Fibroblast of skin of left biceps (primary cell): ENCODE measurements at places on chromosomes 4 and X.

DNA sequence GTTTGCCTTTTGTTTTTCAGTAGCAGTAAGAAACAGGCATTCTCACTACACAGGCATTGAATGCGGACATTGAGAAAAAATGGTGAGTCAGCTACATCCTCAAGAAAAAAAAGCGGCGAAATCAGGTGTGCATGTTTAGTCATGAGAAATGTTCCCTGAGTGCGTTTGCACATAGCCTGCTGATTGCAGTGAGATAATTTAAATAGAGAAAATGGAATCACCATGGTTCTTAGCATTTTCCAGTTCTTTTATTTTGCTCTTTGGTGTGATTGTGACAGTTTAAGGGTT, 54.1 kb upstream of the CLDN34 start:
- no peak for DNase-seq

DNA sequence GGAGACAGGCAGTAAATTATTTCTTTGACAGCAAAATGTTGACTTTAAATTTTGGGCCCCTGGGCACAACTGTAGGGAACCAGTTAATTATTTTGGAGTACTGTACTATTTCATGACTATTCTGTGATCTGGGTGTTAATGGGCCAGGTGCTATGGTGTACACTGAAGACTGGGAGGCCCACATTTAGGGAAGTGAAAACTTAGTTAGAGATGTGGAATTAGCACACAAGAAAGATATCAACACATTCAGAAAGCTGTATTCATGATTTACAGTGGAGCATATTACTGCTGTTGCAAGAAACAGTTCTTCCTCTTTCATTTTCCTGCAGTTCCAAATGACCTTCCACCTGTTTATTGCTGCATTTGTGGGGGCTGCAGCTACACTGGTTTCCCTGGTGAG, 12.4 kb downstream of the PLP1 start:
- no peak for DNase-seq

- DNase-seq, result no peak
Measured at GRCh38 chr4:102531462-102531861, 30.3 kb downstream of the NFKB1 start.

GRCh38 chrX:23662853-23663252, 4.4 kb upstream of the PRDX4 start:
- no peak for DNase-seq

GRCh38 chrX:119734897-119735339, 23.5 kb upstream of the SOWAHD start:
- DNase-seq, result no peak

- no peak for DNase-seq
Measured at GRCh38 chrX:132063862-132064261, 40.8 kb downstream of the STK26 start.

- no peak for DNase-seq
Measured at GRCh38 chr4:35649778-35650177, 594.5 kb downstream of the ARAP2 start.

GRCh38 chr4:139028191-139028661, 12.6 kb downstream of the NOCT start:
- DNase-seq, result no peak

DNA sequence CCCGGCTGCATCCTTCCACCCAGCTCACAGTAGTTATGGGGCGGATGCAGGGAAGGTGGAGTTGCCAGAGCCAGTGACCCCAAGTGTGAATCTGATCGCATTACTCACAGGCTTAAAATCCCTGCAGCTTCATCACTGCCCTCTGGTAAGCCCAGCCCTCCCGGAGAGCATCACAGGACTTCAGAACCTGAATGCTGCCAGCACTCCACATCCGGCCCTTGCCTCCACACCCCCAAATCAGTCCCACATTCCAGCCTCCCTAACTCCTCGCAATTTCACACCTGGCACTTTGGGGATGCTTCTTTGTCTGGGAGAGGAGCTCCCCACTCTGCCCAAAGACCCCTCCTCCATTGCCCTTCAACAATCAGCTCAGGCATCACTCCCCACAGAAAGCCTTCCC, 15.6 kb downstream of the RASL11B start:
- no peak for DNase-seq

DNA sequence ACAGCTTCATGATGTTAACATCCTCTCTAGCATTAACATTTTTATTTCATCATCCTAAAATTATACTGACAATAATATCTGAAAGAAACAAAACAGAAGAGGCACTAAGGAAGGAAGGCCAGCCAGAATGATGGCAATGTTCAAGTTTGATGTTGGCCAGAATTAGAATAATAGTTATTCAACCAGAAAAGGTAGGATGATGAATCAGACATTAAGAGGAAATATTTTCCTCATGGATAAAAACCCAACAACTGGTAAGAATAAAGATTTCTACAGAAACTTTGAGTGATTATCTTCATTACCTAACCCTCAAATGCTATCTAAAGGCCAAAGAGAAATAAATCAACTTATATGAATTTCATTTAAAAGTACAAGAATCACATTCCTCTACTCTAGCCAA, 105.2 kb downstream of the PDE5A start:
- DNase-seq, result no peak

DNA sequence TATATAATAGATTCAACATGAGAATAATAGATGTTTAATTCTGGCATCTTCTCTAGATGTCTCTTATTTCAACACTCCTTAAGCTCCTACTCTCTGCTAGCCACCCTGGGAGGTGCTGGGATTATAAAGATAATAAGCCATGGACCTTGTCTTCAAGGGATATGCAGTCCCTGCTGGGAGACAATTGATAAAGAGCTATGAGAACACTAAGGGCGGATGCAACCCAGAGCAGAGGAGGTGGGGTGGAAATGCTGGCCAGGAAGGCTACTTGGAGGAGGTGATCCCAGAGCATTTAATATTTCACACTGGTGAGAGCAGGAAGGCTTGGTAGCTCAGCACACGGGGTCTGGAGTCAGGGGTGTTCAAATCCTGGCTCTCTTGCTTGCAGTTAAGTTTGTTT, 18.3 kb upstream of the PGRMC2 start:
- no peak for DNase-seq

DNA sequence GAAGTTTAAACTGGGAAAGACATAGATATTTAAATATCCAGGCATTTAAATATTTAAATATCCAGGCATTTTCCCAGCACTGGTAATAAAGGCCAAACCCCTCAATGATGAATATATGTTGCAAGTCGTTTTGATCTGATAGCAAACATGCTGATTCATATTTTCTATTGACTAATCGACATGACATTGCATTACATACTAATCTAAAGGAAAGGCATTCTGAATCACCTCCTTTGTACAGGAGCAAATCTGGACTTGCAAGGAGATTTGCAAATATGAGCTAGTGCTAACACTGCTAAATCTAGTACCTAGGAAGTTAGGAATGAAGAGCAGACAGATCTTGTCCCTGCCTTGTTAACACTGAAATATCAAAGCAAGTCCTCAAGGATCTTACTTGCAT, 207.3 kb downstream of the SLC7A11 start:
- peak; percentile 53 for DNase-seq

DNA sequence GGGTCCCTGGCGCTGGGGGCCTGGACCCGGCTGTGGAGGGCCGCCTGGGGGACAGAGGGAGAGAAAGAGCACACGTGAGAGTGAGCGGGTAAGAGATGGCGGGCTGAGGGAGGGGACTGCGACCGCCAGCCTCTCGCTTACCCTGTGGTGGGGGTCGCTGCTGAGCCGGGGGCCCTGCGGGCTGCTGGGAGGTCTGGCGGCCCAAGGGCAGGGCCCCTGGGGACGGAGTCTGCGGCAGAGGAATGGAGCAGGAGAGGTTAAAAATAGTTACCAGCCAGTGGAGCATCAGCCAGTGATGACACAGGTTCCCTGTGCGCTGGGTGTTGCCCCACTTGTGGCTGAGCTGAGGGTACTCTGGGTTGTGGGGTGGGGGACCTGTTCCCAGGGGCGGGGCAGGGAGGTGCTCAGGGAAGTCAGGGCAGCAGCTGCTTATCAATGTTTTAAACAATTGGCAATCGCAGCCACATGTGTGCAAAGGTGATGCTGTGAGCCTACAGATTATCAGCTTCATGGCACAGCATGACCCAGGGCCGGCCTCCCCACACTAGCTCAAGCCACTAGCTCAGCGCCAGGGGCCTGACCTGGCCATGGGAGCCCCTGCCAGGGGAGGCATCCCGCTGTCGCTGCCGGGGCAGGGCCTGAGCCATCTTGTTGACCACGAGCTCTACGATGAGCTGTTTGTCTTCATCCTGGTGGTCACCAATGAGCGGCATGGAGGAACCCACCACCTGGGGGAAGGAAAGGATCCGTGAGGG, 7.5 kb upstream of the TIMP1 start:
- DNase-seq, result no peak

GRCh38 chr4:2337896-2338295, 76.0 kb upstream of the MXD4 start:
- DNase-seq, result no peak

- DNase-seq, result no peak
Measured at GRCh38 chr4:137528673-137529072, 3.6 kb downstream of the PCDH18 start.

DNA sequence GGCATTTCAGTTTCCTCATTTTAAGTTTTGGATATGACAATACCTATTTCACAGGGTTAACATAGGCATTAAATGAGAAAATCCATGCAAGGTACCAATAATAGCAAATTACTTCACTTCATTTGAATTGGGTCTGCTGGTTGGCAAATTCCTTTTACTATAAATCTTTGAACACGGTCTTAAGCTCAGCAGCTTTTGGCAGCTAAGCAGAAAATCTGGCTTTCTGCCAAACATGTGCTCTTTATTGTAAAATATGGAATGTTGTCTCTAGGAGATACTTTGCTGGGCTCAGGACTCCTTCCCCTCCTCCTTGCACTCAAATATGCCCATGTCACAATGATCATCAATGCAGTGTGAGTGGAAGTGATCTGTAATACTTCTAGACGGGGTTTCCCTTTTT, 16.8 kb upstream of the DMP1 start:
- DNase-seq, result peak; percentile 24

- DNase-seq, result no peak
Measured at GRCh38 chr4:82708982-82709381, 89.6 kb downstream of the SCD5 start.

- no peak for DNase-seq
Measured at GRCh38 chr4:64911846-64912245, 502.6 kb upstream of the TECRL start.

- DNase-seq, result no peak
Measured at GRCh38 chrX:56805399-56805798, 76.4 kb downstream of the NBDY start.

DNA sequence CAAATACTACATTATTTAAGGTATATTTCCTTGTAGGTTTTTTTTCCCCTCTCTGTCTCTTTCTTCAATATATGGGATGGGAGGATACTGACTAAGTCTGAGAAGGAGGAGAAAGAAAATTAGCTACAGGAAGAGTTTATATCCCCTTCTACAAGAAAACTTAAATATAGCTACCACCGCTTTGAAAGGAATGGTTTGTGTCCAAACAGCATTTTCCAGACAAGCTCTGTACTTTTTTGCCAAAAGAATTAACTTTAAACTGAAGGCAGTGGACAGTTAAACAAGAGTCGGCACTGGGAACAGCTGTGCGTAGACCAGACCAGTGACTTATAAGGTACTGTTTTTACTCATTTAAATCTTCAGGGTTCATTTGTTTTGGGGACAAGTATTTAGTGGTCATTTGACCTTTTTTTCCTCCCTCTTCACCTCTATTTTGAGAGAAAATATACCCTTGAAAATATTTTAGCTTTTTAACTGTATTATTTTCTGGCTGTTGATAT, 303.7 kb downstream of the ARHGAP24 start:
- no peak for DNase-seq

GRCh38 chr4:172050911-172051310, 237.7 kb downstream of the GALNTL6 start:
- DNase-seq, result no peak

GRCh38 chr4:134634301-134634700, 432.7 kb upstream of the PABPC4L start:
- no peak for DNase-seq

DNA sequence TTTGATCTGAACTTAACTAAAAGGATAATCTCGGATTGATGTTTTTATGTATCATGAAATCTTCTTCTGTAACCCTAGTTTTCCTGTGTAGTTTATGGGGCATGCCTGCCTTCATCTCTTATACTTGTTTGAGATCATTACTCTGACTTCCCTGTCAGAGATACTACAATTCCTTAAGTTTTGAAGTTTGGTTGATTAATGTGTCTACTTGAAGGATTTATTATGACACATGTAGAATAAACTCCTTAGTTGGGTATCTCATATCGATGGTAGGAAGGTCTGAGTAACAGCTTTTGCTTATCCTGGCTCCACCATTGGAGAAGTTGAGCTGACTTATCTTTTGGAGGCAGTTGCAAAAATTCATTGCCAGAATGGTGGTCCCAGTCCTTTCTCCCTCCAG, 46.7 kb downstream of the WWC2 start:
- no peak for DNase-seq

DNA sequence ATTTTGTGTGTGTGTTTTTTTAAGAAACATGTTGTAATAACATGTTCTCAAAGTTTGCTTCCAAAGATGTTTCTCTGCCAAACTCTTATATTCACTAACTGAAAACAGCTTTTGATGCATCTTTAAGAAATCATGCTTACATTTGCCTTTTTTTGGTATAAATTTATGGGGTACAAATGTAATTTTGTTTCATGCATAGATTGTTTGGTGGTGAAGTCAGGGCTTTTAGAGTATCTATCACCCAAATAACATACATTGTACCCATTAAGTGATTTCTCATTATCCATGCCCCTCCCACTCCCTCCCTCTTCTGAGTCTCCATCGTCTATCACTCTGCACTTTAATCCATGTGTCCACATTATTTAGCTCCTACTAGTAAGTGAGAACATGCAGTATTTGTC, 30.8 kb downstream of the SPINK2 start:
- peak; percentile 21 for DNase-seq

DNA sequence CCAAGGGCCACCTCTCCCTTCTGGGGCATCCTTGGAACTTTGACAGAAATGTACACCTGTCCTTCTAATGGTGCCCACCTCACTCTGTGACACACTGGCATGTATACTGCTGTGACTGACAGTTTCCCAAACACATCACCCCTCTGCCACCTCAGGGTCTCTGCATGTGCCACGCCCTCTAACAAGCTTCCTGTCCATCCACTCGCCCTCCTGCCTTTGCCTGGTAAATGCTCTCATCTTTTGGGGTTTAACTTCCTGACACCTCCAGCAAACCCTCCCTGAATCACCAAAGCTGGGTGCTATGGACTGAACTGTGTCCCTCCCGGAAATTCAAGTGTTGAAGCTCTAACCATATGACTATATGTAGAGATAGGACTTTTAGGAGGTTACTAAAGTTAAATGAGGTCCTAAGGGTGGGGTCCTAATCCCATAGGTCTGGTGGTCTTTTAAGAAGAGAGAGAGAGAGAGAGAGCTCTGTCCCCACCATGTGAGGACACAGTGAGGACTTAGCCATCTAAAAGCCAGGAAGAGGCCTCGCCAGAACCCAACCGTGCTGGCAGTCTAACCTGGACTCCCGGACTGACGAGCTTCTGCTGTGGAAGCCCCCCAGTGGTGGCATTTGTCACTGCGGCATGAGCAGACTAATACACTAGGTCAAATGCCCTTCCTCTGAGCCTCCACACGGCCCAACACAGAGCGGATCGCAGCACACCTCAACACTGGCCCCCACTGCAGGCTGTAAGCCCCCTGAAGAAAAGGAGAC, 95.6 kb downstream of the AFAP1 start:
- no peak for DNase-seq
